Stimulated activated CD4-positive, alpha-beta T cell treated with anti-CD3 and anti-CD28 coated beads, Interleukin-1b, Interleukin-23, amount 100 ng/mL, for 24 hours (primary cell): ENCODE measurements at places on chromosomes 6 and 20.

DNA sequence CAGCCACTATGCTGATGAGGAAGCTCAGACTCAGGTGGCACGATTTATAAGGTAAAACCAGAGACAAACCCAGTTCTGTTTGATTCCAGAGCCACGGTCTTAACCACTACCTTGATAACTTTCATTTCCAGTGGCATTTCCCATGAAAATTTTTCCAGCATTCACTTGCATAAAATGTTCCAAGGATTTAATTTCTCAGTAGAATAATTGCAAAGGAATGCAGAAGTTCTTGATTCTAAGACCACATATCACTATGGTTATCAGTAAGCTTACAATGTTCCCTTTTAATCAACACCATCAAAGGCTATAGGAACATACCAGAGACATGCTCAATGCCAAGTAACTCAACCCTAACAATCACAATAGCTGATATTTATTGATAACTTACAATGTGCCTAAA is 306.0 kb upstream of the HS3ST5 start:
- DNase-seq = no peak

- no peak for DNase-seq
Observed at GRCh38 chr6:137866200-137866913, 702 bp upstream of the TNFAIP3 start.

DNA sequence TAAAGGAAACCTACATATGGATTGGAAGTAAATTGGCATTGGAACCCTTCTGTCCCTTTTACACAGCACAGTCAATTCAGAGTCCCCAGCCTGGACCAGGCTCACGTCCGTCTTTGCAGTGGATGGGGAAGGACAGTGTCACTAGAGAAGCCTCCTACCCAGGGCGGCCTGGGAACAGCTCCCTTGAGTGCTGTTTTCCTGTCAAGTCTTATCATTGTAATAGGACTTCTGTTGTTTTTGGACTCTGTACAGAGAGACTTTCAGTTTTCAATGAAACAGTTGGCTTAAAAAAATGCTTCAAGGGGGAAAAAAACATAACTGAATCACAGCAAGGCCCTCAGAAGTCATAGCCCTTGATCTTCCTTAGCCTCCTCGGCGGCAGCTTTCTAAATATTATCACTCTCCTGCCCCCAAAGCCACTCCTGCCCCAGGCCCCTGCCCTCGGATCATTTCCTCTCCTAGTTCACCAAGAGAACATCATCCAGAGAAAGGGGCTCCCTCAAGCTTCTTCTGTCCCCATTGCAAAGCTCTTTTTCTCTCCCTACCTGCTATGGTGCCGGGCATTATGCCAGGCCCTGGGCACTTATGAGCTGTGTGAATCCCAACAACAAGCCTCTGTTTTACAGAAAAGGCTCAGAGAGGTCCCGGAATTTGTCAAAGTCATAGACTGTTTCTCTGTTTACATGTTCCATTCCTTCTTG is 37.8 kb upstream of the CNKSR3 start:
- DNase-seq = no peak

GRCh38 chr6:56652231-56652630 is 9.5 kb upstream of the DST start:
- DNase-seq = no peak

- no peak for DNase-seq
Observed at GRCh38 chr6:147033267-147033666, 170.9 kb upstream of the STXBP5 start.

- no peak for DNase-seq
Observed at GRCh38 chr6:47138046-47138445, 95.9 kb upstream of the ADGRF1 start.

DNA sequence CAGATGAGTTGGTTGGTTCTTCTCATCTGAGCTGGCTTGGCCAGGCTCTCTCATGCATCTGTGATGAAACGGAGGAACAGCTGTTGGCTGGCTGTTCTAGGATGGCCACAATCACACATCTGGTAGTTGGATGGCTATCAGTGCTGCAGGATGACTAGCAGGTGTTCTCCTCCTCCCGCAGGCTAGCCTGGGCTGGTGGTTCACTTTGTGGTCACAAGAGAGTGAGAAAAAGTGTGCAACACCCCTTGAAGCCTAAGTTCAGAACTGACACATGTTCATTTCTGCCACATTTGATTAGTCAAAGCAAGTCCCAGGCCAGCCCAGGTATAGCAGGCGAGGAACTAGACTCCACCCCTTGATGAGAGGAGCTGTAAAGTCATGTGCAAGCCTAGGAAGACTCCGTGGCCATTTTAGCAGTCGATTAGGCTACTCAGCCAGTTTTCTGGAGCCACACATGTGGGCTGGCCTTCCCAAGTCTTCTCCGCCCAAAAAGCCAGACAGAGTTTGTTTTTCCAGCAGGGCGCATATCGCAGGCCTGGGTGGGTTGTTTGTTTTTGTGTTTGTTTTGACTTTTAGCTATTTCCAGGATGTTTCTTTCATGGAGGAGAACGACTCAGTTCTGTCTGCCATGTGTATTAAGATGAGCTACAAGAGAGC is 120.8 kb downstream of the ISM1 start:
- no peak for DNase-seq

- DNase-seq = no peak
Observed at GRCh38 chr6:109894181-109894580, 83.9 kb upstream of the GPR6 start.

- no peak for DNase-seq
Observed at GRCh38 chr6:135221505-135221904, 40.4 kb downstream of the MYB start.

DNA sequence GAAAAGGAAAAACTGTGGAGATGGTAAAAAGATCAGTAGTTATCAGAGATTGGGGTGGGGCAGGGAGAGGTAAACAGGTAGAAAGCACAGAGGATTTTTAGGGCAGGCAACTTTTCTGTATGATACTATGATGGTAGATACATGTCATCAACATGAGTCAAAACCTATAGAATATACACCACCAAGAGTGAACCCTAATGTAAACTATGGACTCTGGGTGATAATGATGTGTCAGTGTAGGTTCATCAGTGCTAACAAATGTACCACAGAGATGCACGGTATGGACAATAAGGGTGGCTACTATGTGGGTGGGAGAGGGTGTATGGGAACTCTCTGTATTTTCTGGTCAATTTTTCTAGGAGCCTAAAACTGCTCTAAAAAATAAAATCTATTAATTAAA is 18.5 kb downstream of the PACSIN1 start:
- no peak for DNase-seq

DNA sequence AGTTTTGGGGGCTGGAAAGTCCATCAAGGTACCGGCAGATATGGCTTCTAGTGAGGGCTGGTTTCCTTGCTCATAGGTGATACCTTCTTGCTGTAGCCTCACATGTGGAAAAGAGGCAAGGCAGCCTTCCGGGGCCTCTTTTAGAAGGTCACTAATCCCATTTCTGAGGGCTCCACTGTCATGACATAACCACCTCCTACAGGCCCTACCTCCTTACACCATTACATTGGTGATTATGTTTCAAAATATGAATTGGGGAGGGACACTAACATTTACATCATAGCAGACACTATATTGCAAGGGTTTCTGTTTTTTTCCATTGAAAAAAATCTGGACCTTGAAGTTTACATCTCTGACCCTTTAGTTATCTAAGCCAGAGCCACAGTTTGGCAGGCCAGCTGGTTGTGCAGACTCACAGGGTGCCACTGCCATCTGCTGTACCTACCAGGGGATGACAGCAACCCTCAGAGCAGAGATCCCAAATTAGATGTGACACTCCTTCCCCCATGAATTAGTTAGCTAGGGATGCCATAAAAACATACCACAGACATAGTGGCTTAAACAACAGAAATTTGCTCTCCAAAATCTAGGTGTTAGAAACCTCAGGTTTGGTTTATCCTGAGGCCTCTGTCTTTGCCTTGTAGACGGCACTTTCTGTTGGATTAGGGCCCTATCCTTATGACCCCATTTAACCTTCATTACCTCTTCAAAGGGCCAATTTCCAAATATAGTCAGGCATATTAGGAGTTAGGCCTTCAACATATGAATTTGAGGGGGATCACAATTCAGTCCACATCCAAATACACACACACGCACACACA is 166.4 kb upstream of the RNF217 start:
- DNase-seq = no peak

GRCh38 chr6:138520463-138520862 is 21.2 kb upstream of the NHSL1 start:
- no peak for DNase-seq

DNA sequence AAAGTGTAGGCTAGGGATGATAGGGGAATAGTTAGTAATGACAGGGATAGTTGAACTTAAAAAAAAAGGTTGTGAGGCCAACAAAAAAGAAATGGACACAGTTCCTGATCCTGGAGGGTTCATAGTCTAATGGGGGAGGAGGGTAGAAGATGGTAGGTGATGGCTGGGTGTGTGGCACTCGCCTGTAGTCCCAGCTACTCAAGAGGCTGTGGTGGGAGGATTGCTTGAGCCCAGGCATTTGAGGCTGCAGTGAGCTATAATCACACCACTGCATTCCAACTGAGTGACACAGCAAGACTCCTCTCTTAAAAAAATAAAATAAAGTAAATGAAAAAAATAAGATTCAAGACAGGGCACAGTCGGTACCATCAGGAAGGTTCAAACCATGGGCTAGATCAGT is 2.4 kb upstream of the MICB start:
- DNase-seq = no peak

DNA sequence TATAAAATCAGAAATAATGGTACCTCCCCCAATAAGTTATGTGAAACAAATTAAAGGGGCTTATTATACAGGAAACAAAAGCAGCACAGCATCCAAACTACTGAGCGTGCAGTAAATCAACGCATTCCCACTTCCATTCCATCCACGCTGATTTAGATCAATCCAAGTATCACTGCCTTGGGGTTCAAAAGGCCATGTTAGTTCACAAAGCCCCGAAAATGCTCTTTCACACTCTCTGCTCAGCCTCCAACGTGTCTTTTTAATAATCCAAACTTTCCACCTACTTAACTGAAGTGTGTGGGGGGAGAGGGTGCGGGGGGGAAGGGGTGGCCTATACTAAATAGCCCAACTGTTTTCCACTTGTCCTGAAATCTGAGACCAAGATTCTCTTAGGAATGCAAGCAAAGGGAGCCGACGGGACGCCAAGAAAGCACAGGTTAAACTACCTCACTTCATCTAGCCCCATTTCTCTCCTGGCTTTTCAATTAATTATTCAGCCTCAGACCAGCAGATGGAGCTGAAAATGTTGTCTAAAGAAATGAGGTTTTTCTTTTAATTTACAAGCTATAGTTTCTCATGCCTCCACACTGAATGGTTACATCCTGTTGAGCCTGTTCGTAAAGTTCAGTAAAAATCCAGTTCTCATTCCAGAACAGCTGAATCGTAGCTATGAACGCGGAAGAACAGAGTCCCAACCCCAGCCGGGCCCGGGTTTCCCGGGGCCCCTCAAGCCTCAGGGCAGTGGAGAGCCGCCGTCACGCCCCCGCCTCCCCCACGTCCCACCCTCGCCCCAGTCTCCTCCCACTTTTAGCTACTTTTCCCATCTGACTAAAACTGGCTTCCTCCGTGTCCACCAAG is 1.0 kb upstream of the NXT1 start:
- DNase-seq = peak; percentile 54
